ENCODE measurements at places on chromosomes 3 and 15.

DNA sequence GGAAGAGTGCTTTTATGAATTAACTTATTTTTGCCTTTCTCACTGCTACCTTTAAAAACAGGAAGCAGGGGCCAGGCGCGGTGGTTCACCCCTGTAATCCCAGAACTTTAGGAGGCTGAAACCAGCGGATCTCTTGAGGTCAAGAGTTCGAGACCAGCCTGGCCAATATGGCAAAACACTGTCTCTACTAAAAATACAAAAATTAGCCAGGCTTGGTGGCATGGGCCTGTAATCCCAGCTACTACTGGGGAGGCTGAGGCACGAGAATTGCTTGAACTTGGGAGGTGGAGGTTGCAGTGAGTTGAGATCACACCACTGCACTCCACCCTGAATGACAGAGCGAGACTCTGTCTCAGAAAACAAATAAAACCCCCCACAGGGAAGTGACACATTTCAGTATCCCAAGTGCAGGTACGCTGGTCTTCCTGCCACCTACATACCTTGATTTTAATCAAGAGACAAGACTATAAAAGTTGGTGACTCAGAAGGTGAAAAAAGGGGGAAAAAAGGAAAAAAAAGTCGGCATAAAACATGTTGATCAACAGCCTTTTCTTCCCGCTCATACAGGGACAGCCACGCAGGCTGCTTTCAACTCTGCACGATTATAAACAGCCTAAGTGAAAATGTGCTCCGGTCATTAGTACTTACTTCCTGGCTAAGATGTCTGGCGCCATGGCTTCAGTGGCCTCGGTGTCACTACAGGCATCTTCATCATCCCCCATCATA is 18.8 kb downstream of the PPP1R2 start:
- DNase-seq, result no peak

- no peak for DNase-seq
Observed at GRCh38 chr3:83033133-83033532, 1271.7 kb upstream of the GBE1 start.

DNA sequence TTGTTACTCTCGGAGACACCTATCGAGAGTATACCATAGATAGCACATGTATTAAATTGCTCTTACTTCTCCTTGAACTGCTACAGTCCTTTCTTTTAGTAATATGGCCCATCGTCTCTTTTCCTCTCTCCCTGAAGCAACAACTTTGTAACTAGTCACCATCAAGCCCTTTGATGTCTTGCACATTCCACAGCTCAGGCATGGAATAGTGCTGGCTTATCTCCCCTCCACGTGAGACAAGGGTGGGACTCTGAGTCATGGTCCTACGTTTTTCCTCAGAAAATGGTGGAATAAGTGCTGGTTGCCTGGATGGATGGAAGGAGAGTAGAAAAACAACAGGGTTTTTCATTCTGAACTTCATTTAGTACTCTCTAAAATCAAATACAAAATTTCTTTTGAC is 163.3 kb upstream of the MBNL1 start:
- no peak for DNase-seq

DNA sequence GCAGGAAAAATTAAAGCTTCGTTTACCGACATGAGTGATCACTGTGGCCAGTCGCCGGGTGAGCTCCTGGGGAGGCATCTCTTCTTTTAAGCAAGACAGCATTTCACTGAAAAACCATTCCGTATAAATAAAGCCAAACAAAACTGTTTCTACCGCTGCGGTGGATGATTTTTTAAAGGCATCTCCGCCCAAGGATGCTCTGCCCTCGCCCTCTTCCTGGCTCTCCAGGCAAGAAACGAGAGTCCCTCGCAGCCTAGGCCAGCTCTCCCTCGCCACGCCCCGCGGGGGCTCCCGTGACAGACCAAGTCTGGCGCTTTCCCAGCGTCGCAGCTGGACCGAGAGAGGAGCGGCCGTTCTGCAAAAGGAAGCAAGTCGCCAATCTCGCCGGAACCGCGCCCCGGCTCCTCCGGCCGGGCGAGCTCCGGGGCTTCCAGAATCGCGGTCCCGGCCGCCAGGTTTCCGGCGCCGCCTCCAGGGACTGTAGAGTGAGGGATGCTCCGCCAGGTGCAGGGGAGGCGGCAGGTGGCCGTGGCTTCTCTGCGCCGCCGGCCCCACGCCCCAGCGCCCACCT is 458 bp downstream of the MCF2L2 start:
- peak; percentile 66 for DNase-seq

DNA sequence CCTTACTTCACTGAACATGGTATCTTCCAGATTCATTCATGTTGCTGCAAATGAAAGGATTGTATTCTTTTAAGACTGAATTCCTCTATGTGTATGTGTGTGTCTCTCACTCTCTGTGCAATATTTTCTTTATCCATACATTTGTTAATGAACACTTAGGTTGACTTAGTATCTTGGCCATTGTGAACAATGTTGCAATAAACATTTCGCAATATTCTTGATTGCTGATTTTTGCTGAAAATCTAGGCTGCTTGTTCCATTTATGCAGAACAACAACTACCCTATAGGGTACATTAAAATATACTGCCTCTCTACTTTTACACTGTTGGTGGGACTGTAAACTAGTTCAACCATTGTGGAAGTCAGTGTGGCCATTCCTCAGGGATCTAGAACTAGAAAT is 732.4 kb downstream of the CADM2 start:
- no peak for DNase-seq

GRCh38 chr3:50599716-50600118 is 11.9 kb downstream of the CISH start:
- DNase-seq, result no peak

All from activated CD8-positive, alpha-beta memory T cell treated with anti-CD3 and anti-CD28 coated beads, Interleukin-2, amount 10 ng/mL, durations not matched to agents 7 days and 5 days (primary cell).